ENCODE measurements at places on chromosomes 11 and 22.

GRCh38 chr11:17601256-17601671 is 54.2 kb downstream of the OTOG start:
- no peak for DNase-seq

- DNase-seq, result no peak
Measured at GRCh38 chr22:42985531-42985905, 29.4 kb downstream of the PACSIN2 start.

- DNase-seq, result no peak
Measured at GRCh38 chr11:104830080-104830479, 68.2 kb downstream of the CASP12 start.

GRCh38 chr11:47860536-47860935 is 12.4 kb upstream of the NUP160 start:
- no peak for DNase-seq

GRCh38 chr11:10952872-10953271 is 95.0 kb upstream of the ZBED5 start:
- no peak for DNase-seq

DNA sequence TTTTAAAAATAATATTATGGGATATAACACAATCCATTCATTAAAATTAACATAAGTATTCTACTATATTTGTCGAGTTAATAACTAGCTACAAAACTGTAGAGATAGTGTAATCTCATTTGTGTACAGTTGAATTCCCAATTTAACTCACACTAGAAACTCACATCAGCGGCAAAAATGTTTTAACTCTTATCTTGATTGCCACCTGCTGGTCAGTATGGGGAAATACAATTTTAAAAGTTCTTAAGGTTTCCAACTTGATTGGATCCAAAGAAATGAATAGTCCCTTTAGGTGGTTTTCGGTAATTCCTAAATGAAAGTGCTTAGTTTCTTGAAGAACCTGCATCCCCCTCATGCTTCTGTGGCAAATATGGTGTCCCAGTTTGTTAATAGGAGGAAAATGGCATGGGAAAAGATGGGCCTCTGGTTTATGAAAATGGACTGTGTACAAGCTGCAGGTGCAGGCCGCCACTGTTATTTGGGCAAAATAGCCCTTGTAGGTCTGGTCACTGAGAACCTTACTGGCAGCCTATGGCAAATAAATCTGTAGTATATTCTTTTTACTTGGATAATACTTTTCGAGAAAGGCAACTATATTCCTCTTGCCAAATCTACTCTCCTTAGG is 33.7 kb upstream of the SLC17A6 start:
- no peak for DNase-seq
